Hematopoietic multipotent progenitor cell treated with erythropoietin and hydrocortisone succinate and interleukin-3 and kit ligand, for 6 days (in vitro differentiated cells): ENCODE measurements at places on chromosomes 5 and 9.
A peak's percentile ranks its signal among the peaks of the same experiment; 100 is the strongest.

DNA sequence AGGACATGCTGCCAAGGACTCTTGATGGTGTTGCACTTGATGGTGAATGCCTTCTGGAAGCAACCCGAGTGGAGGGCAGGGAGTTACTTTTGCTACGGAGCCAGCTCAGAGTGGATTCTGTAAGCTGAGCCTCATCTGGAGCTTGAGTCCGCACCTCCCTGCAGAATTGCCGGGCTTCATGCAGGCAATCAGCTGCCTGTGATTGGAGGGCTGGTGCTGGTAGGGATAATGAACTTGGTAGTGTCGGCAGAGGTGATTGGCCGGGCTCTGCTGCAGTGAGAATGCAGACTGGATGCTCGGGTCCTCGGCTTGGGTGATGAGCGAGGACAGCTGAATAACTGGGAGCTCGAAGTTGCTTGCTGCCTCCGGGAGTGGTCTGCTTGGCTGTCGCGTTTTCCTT is 23.1 kb downstream of the SLC25A25 start:
- DNase-seq = no peak

DNA sequence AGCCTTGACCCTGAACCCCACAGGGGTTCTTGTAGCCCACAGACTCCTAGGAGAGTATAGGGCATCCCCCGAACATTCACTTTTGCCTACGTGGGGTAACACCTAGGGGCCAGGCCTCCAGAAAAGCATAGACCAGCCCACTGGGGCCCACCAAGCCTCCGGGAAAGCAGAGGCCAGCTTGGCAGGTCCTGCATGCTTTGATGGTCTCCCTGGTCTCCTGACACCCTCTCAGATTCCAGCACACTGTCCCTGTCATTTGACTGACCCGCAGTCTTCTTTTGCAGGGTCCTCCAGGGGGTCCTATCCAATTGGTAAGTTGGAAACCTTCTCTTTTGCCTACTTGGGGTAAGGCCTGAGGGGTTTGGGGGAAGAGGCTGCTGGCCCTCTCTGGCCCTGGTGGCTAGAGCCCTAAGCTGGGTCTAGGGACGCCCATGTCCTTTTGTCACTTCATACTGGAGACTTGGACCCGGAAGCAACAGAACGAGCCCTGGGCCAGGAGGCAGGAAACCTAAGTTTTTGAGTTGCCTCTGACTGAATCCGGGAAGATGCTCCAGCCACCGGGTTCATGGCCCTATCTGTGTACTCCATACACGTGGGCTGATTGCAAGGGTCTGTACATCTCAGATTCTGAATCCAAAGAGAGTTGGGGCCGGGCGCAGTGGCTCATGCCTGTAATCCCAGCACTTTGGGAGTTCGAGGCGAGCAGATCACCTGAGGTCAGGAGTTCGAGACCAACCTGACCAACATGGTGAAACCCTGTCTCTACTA is 20.9 kb upstream of the ORM1 start:
- no peak for DNase-seq

DNA sequence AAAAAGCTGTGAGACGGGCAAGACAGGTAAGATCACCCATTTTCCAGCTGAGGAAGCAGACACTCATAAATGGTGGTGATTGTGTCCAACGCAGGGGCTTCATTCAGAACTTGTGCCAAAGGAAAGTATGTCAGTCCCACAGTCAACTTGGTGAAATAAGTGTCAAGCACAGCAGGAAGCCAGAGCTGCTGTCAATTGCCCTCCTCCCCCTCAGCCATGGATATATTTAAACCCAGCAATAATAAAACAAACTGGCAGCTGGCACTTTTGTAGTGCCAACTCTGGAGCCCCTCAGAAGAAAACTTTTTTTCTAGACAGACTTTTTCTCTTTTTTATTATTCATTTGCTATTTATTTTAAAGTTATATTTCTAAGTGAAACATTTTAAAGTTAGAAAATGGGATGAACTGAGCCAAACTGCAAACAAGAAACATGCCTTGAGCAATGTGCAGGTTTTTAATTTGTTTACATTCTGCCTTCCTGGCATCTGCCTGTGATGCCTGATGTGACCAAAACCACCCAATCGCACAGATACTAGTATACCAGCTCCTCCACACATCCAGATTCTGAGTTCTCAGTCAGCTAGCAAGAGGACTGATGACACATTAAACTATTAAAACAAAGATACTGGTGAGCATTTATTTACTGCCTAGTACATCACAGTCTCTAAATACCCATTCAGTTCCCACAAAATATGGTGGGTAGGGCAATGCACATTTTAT is 17.0 kb downstream of the DMAC1 start:
- DNase-seq = no peak

DNA sequence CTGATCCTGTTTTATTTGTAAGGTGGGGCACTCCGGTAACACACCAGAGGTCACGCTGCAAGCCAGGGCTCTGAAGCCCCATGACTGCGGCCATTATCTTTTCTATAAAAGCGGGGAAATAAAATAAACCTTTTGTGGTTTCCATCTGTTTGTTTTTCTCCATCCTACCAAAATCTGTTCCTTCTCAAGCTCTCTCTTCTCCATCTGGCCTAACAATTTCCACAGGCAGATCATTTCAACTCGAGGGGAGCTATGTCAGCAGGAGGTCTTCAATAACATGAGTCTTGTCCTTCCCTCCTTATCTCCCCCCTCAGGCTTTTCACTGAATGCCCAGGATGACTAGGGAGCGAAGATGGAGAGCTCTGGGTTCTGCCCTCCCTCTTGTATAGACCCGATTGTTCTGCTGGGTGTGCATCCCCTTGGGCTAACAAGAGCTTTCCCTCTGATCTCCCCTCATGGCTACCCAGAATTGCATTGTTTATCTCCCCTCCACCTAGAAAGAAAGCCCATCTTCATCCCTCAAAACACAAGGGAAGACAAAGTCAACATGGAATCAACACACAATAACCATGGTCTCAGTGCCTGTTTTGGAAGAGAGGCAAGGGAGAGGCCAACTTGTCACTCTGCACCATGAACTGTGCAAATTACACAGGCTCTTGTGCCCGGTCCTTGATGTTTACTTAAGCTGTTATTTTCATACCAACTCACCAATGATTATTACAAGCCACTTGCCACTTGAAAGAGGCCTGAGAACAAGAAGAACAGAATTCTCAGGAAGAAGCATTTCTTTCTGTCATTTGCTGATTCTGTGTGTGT is 187.8 kb downstream of the FANCC start:
- no peak for DNase-seq

GRCh38 chr5:154900066-154900465 is 37.9 kb downstream of the GEMIN5 start:
- no peak for DNase-seq

DNA sequence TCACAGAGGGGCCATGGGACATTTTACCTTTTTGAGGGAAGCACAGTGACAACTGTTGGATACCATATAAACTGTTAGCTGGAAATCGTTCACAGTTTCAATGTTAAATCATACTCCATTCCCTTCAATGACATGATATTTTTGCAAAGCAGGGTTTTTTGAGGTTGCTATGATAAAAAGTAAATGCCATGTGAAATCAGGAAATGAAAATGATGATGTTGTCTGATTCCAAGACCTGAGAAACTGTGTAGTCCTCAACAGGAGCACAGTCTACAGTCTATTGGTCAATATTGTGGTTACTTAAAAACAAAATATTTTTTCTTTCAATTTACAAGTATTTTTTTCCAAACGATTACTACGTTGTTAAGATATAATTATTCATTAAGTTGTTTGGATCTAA is 24.0 kb upstream of the ADAM19 start:
- no peak for DNase-seq

DNA sequence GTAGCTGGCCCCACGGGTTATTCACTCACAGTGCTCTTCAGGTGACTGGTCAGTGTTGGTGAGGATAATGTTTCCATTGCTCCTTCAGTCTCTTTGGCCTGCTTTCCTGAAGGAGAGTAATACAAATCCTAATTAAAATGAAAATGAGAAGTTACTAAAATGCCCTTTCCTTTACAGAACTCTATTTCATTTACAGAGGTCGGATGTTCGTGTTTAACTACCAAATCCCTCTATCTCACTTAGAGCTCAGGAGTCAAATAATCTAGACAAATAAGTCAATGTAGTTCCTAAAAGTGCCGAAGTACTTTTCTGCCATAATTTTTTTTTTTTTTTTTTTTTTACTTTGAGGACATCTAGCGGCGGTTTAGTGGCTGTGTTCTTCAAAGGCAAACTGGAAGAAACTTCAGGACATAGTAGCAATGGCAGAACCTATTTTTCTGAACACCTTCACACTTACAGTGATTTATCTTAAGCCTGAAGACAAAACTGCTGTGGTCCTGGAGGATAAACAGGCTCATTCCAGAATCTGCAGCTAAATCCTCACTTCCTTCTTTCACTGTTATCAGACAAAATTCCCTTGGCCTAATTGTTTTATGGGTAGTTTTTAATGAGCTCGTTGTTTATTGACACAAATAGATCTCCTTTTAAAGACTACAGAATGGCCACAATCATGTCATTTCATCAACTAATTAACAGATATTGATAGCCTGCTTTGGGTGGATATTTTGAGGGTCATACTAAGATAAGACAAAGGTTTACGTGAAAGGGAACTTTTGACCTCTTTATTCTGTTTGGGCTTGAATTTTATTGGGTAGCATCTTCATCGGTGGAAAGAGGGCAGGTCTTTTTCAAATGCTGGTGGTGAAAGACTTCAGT is 207.6 kb upstream of the DMRTA1 start:
- DNase-seq = peak; percentile 59

- no peak for DNase-seq
Measured at GRCh38 chr5:3026099-3026498, 274.6 kb upstream of the IRX2 start.

GRCh38 chr5:135890867-135891266 is 4.8 kb downstream of the IL9 start:
- DNase-seq = no peak

GRCh38 chr9:90795871-90796317 is 5.7 kb upstream of the SYK start:
- peak; percentile 50 for DNase-seq

- DNase-seq = peak; percentile 29
Measured at GRCh38 chr5:103211576-103212561, 46.7 kb upstream of the MACIR start.

GRCh38 chr5:59169768-59170150 is 586.9 kb downstream of the RAB3C start:
- DNase-seq = no peak

DNA sequence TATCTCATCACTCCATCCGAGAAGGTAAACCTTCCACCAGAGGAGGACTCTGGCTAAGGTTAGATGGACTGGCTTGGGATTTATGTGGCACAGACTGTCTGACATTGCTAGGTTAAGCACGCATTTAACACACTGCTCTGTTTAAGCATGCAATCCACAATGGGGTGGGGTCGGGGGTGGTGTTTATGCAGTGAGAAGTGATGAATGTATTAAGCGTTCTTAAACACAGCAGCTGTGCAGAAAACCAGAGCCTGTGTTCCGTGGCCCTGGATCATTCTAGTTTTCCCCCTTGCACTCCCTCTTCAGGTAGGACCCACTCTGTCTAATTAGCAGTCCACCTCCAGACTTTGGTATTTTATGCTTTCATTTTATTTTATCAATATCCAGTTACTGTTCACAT is 46.4 kb downstream of the STXBP1 start:
- DNase-seq = no peak

GRCh38 chr9:14146201-14146874 is 167.6 kb downstream of the NFIB start:
- no peak for DNase-seq

GRCh38 chr5:35924122-35924949 is 14.1 kb downstream of the CAPSL start:
- DNase-seq = no peak

- no peak for DNase-seq
Measured at GRCh38 chr5:157671592-157672330, 428 bp downstream of the C5orf52 start.

DNA sequence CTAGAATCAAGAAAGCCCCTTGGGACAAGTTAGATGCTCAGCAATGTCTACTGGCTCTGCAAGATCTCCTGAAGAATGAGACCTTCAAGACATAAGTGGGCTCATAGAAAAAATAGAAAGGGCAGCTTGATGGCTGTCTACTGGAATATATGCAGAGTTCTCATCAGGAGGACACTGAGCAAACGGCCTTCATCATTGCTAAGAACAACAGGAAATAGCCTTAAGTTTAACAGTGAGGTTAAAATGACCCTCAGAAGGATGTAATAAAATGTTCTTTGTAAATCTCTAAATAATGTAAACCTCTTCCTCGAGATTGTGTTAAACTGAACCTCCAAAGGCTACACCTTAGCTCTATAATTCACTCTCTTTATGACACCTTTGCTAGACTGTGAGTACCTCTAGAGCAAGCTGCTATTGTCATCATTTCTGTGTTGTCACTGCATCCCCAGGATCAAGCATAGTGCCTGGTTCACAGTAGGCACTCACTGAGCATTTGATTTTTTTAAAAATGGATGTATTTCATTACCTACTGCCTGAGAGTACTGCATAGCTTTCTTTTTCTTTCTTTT is 22.2 kb upstream of the LHFPL2 start:
- DNase-seq = no peak

- no peak for DNase-seq
Measured at GRCh38 chr5:160697281-160697680, 154.7 kb downstream of the ATP10B start.

DNA sequence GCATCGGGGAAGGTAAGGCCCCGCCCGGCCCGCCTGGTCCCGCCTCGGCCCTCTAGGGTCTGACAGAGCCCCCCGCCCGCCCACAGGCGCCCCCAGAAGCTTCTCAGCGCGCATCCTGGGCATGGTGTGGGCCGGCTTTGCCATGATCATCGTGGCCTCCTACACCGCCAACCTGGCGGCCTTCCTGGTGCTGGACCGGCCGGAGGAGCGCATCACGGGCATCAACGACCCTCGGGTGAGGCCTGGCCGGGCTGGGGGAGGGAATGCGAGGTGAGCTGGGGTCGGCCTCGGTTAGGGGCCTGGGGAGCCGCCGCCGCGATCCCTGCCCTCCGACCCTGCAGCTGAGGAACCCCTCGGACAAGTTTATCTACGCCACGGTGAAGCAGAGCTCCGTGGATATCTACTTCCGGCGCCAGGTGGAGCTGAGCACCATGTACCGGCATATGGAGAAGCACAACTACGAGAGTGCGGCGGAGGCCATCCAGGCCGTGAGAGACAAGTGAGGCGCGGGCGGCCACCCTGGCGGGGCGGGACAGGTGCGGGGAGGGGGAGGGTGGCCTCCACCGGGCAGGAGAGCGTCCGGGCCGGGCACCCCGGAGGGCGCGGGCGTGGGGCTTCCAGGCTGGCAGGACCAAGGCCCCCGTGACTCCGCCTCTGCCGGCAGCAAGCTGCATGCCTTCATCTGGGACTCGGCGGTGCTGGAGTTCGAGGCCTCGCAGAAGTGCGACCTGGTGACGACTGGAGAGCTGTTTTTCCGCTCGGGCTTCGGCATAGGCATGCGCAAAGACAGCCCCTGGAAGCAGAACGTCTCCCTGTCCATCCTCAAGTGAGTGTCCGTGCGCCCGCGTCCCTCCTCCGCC is 7.1 kb downstream of the LRRC26 start:
- DNase-seq = peak; percentile 55
